ENCODE measurements at places on chromosomes 12 and 14.

DNA sequence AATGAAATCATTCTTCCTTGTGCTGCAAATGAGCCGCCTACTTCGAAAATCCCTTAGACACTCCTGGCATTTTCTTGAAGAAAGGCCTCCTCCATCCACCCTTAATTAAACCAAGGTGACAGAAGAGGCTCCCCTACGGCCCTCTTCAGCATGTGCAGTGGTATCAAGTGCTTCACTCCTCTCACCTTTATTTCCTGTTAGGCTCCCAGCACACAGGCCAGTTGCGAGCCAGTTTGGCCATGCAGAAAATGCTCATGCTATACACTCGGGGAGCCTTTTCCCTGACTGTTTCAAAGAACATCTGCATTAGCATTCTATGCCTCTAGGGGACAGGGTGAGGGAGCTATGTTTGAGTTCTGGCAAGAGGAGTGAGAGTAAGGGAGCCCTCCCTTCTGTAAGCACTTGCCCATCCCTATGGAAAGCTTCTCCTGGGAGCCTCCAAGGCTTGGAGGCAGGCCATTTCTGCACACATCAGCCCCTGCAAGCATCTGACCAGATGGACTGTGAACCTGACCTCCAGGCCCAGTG lies 291.5 kb downstream of the RPS29 start:
- DNase-seq = no peak

GRCh38 chr14:68094158-68094557 lies 274.6 kb downstream of the RAD51B start:
- DNase-seq = no peak

- DNase-seq = no peak
These were observed 28.6 kb upstream of the C12orf42 start for GRCh38 chr12:103524238-103524875.

- DNase-seq = no peak
These were observed 318.8 kb downstream of the LRIG3 start for GRCh38 chr12:58601529-58601928.

GRCh38 chr12:18462442-18462841 lies 201.1 kb downstream of the PIK3C2G start:
- no peak for DNase-seq

All from stimulated activated CD4-positive, alpha-beta T cell treated with anti-CD3 and anti-CD28 coated beads, Interleukin-4, amount 100 ng/mL, for 24 hours (primary cell).